ENCODE measurements at places on chromosomes 5 and 9. TPM values are rescaled to one million over a fixed set of nuclear protein-coding genes. Genes with fewer than 3 reads are reported as not detected.

Gene PHYHD1
- total RNA-seq, result 2.2 TPM

Gene ARL10
- 3.6 TPM for total RNA-seq

Gene CMYA5
- 0.90 TPM for total RNA-seq

Gene UBE2R2
- total RNA-seq, result 12.7 TPM

Gene TAF11L10
- total RNA-seq, result not detected

Gene NOP16
- total RNA-seq, result 28.0 TPM

All from IMR-90 (cell line).